Osteoblast (primary cell): ENCODE measurements at places on chromosomes 1 and 21. TPM values are rescaled to one million over a fixed set of nuclear protein-coding genes. Genes with fewer than 3 reads are reported as not detected.

DNA sequence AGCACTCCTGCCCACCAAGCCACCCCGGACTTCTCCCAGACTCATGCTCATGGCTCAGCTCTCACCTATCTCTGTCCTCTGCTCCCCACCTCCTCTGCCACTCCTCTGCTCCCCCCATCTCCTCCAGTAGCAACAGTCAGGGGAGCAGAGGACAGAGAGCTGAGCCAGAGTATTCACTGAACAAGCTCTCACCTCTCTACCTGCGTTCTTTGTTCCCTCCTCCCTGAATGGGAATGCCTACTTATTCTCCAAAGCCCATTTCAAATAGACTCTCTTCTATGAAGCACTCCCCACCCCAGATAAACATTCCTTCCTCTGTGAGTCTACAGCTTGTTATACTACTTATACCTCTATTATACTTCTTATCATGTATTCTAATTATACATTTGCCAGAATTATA, 6.4 kb upstream of the EFNA1 start:
- DNase-seq = no peak

GRCh38 chr1:21287905-21288514, 2.3 kb downstream of the ECE1 start:
- peak; percentile 43 for DNase-seq

DNA sequence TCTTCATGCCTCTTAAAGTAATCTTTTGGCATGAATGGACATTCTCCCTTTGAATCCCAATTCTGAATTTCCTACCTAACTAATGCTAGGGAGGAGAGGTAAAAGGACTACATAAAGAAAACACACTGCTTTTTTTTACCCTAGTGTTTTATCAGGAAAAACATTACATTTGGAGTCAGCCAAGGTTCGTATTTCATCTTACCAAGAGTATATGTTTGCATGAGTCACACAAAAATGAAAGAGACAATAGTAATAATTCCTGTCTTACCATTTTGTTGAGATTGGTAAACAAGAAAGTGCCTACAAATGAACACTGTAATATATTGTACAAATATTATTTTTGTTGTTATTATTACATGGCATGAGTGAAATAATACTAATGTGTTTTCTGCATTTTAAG, 112.9 kb upstream of the WARS2 start:
- peak; percentile 73 for DNase-seq

GRCh38 chr1:210372491-210372890, 43.8 kb downstream of the HHAT start:
- DNase-seq = no peak

GRCh38 chr1:13540866-13541265, 27.1 kb upstream of the LRRC38 start:
- no peak for DNase-seq

DNA sequence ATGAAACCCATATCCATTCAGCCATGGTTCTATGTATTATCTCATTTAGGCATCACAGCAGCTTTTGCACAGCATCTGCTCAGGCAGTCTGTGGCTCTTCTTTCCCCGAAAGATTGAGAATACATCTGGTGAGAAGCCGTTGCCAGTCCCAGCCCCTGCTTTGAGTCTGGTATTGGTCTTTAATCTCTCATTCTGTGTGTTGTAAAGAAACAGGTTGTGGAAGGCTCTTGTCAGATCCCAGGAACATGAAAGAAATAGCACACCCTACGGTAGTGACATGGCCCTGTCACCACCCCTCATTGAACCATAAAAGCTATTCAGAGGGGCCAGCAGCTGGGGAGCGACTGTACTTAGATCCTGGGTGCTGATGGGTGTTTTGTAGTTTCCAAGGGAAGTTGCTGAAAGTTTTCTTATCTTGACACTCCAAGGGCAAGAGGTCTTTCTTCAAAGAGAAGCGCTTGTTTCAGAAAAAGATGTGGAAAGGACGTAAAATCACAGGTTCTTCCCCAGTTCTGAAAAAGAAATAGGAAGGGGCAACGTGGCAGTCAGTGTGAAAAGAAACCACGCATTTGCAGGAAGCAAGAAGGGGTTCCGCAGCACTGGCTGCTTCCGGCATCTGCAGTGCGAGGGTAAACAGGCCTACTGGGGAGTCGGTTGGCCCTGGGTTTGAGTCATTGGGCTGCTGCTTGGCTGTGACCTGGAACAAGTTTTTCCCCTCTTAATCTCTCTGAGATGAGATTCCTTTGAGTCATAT, 145.0 kb downstream of the DHRS3 start:
- no peak for DNase-seq

GRCh38 chr1:178093494-178093950, 382 bp upstream of the RASAL2 start:
- DNase-seq = peak; percentile 99

GRCh38 chr21:31991356-31992331, 118.8 kb downstream of the HUNK start:
- no peak for DNase-seq

Gene MROH7
- 0.36 and 0.59 TPM in 2 replicates for total RNA-seq

DNA sequence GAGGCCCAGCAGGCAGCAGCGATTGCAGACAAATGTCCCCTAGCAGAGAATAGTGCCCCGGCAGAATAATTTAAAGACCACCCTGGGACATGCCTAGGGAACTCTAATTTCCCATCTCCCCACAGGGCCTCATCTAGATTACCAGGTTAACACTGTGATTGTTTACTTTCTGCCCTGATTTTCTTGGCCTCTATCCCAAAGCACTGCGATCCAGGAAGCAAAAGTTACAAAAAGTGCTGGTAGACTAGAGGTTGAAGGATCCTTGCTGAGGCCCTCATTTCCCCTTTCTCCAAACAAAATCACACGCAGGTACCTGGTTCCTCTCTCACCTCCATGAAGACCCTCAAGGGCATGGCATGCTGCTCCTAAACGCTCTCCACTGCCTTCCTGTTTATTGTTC, 229.7 kb downstream of the C1orf94 start:
- DNase-seq = no peak

- peak; percentile 34 for DNase-seq
Observed at GRCh38 chr1:114745291-114745690, 12.5 kb downstream of the CSDE1 start.

GRCh38 chr1:225699336-225699735, 46.4 kb upstream of the ENAH start:
- DNase-seq = no peak

Gene HEYL
- under 0.01 TPM in 2 replicates for total RNA-seq

Gene KDM5B
- total RNA-seq = 113 and 124 TPM in 2 replicates

GRCh38 chr1:224809613-224810012, 119.9 kb upstream of the DNAH14 start:
- no peak for DNase-seq

Gene NBL1
- total RNA-seq = 88.7 and 114 TPM in 2 replicates

DNA sequence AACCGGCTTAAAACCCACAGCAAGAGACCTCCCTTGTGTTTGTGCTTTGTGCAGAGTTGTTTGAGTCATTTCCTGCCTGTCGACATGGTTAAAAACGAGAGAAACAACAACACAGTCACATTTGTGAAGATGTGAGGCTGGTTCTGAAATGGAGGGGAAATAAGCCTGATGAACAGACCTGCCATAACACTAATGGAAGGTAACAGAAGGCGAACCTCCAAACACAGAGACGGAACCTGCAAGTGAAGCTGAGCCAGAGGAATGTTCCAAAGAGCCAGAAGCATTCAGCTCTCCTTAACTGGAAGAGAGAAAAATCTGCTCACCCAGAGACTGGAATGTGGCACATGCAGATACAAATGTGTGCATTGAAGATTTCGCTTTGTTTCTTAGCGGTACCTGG, 53.2 kb upstream of the RAVER2 start:
- no peak for DNase-seq

GRCh38 chr1:99472893-99473292, 173.0 kb upstream of the PALMD start:
- no peak for DNase-seq

- peak; percentile 95 for DNase-seq
Observed at GRCh38 chr1:36516372-36517010, 33.8 kb upstream of the CSF3R start.

DNA sequence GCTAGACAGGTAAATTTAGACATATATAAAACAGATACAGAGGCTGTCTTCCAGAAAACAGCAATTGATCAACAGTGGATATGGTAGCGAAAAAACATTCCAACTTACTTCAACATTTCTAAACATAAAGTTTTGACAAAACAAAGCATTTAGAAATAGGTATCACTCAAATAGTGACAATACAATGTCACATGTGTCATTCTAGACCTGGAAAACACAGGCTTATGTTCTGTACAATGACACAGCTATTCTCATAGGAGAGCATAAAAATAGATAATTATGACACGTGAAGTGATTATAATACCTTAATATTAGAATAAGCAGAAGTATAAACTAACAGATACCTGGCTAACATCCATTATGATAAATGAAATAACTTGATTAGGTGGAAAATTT, 8.0 kb upstream of the DCAF6 start:
- peak; percentile 44 for DNase-seq

Gene KLHL20
- 26.4 and 29.8 TPM in 2 replicates for total RNA-seq

- peak; percentile 66 for DNase-seq
Observed at GRCh38 chr21:41653954-41654491, 112.8 kb downstream of the RIPK4 start.

GRCh38 chr1:22709891-22710700, 543 bp upstream of the EPHB2 start:
- DNase-seq = peak; percentile 99

- peak; percentile 43 for DNase-seq
Observed at GRCh38 chr1:22925111-22925510, 47.6 kb downstream of the LACTBL1 start.

GRCh38 chr1:107479865-107480350, 339.1 kb downstream of the NTNG1 start:
- peak; percentile 44 for DNase-seq

DNA sequence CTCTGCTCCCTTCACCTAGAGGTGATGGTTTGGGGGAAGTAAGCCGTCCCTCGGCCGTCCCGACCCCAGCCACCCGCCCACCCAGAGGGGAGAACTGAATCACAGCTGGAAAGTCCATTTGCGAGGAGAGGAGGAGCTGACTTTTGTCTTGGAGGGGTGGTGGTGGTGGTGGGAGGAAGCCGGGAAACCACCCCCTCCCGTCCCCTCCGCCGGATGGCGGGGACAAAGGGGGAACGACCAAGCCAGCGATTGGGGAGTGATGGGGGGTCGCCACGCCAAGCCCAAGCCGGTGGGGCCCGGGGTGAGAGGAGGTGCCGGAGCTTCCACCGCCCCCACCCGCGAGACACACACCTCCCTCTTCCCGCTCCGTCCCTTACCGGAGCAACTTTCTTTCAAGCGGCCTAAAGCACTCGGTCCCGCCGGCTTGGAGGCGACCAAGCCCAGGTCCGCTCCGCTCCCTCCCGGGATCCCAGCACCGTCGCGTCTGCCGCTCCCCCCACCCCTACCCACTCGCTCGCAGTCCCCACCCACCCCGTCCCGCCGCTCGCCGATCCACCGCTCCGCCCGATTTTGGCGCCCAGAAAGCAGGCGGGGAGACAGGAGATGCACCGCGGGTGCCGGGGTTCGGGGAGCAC, 540 bp downstream of the ARHGEF2 start:
- peak; percentile 92 for DNase-seq

GRCh38 chr1:235601104-235601503, 48.5 kb downstream of the GNG4 start:
- no peak for DNase-seq

Gene CFHR4
- total RNA-seq = not detected in 2 replicates

DNA sequence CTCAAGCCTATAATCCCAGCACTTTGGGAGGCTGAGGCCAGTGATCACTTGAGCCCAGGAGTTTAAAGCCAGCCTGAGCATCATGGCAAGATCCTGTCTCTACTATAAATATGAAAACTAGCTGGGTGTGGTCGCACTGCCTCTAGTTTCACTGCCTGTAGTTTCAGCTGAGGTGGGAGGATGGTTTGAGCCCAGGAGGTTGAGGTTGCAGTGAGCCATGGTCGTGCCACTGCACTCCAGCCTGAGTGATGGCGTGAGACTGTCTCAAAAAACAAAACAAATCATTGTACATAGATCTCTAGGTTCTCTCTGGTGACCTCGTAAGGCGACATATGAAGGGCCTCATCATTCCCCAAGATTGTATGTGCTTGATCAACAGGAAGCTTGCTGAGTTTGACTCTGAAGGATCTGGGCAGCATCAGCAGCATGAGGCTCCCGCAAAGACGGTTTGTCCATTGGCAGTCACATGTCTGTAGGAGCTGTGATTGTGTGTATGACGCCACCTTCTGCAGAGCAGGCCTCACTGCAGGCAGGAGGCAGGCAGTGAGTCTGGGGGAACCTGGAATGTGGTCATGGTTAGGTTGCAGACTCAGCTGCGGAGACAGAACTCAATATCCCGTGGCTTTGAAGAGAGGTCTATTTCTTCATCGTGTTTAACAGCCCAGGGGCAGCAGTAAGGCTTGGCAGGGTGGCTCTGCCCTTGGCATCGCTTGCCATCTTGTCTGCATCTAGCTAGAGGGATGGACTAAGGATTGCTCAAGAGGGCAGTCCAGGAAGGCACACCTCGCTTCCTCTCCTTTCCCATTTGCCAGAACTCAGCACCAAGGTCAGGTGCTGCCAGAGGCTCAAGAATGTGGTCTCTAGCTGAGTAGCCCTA, 14.0 kb downstream of the ATP5PO start:
- DNase-seq = no peak

GRCh38 chr1:199226163-199226562, 587.3 kb downstream of the PTPRC start:
- DNase-seq = peak; percentile 71

GRCh38 chr21:25421321-25422028, 185.8 kb downstream of the MRPL39 start:
- no peak for DNase-seq

Gene S100A1
- 0.29 TPM in 1 of 2 replicates, not detected in the other for total RNA-seq

Gene RORC
- not detected in 2 replicates for total RNA-seq

DNA sequence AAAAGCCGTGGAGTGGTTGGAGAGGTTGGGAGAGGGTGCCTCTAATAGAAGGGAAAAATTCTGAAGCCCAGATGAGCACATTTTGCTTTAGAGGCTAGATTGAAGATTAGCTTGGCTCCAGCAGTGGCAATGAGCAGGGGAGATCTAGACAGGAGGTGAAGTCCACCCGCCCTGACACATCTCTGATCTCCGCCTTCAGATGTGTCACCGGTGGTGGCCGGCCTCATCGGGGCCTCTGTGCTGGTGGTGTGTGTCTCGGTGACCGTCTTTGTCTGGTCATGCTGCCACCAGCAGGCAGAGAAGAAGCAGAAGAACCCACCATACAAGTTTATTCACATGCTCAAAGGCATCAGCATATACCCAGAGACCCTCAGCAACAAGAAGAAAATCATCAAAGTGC, 8.4 kb downstream of the SYT11 start:
- no peak for DNase-seq
